Hindlimb muscle (tissue), 1 donor: ENCODE measurements at places on chromosomes 13 and 19.

- DNase-seq = no peak
These were observed 36.8 kb upstream of the SEMA6B start for GRCh38 chr19:4596033-4596904.

DNA sequence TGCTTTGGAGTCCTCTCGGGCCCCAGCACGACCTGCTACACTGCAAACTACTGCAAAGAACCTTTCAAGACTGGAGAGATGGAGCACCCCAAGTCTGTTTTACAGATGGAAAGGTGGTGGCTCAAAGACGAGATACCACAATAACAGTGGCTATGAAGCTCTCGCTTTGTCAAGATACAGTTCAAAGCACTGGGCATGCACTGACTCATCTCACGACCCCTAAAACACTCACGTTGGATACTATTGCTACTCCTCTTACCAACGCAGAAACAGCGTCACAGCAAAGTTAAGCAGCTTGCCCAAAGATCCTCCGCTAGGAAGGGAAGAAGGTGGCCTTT lies 24.0 kb upstream of the LAIR1 start:
- DNase-seq = no peak

GRCh38 chr13:111939666-111940278 lies 127.2 kb upstream of the SOX1 start:
- no peak for DNase-seq

DNA sequence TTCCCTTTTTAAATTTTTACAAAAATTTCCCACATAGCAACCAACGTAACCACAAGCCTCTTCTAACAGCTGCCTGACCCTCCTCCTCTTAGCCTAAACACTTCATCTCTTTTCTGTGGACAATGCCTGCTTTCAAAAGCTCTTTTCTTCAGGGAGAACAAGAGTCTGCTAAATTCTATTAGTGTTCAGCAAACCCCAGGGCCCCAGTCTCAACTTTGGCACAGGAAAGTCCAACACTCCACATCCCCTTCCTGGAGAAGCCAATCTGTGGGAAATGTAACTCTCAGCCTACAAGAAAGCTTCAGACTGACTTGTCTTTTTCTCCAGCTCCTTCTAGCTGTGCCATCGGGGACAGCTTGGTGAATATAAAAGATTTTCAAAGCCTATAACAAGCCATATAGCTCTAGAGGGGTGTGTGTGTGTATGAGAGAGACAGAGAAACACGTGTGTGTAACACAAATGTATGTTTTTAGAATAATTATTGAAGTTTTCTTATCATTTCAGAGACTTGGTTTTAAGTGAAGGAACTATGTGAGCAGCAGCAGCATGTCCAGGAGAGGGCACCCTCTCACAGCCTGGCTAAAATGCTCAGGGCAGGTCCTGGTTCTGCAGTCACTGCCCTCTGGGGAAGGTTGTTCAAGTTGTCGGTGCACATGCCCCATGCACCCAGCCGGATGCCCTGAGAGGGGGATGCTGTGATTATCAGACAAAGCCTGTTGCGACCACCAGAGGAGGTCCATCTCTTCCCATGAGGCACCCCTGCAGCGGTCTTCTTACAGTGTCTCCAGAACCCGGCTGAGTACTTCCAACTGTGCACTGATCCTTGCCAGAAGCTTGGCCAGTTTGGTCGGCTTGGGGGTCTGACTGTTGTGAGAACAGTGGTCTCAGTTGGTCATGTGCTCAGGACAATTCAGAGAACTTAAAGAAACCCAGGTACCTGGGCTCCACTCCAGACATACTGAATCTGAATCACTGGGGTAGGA lies 34.4 kb downstream of the CCDC70 start:
- peak; percentile 29 for DNase-seq

- DNase-seq = no peak
These were observed 163.0 kb upstream of the TSC22D1 start for GRCh38 chr13:44739120-44739519.

GRCh38 chr13:75115171-75115570 lies 366.8 kb downstream of the TBC1D4 start:
- no peak for DNase-seq

- DNase-seq = no peak
These were observed 635.4 kb upstream of the ARGLU1 start for GRCh38 chr13:107203146-107203847.

GRCh38 chr19:23758187-23759074 lies at the start of gene ZNF681:
ZNF681 (minus strand) TSS chr19:23758891; CDS start chr19:23758749, 142 bp downstream.
- peak; percentile 93 for DNase-seq

DNA sequence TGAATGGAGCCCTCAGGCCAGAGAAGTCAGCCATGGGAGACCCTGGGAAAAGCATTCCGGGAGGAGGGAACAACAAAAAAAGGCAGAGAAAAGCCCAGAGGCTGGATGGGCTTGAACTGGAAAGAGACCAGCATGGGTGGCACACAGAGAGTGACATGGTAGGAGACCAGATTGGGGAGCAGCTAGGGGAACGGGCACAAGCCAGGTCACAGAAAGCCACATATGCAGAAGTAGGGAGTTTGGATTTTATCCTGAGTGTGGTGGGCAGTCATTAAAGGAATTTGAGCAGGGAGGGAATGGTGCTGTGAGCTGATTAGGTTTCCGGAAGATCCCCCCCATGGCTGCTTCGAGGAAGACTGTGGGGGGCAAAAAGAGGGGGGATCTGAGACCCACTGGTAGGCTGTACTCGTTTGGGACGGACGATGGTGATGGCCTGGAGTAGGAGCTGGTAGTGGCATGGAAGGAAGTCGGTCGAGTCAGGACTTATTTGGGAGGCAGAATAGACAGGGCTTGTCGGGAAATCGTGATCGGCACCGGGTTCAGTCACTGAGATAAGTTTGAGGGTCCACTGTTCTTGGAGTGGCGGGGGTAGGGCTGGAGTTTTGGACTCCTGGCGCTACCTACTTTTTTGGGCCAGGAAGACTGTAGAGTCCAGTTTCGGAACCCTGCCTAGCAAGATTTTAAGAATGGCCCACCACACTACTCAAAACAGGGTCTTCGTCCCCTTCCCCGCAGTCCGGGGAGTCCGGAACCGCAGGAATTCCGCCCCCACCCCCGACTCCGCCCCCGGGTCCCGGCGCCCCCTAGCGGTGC lies 949 bp downstream of the SERTAD1 start:
- DNase-seq = no peak

DNA sequence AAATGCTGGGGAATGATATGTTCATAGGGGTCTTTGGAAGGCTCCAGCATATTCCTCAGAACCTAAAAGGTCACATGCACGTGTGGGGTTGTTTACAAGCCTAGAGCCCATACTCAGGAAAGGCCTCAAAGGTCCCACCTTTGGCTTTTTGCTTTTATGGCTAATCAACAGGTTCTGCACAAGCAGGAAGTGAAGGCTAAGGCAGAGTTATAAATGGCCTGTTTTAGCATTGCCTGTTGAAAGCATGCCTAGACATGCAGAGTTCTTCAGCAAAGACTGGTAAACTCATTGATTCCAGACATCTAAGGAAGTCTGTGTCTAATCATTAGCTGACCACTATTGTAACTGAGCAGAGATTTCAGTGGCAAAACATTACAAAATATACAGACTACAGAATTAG lies 198.3 kb downstream of the KCNRG start:
- DNase-seq = no peak

- DNase-seq = no peak
These were observed 245.2 kb downstream of the RGCC start for GRCh38 chr13:41702540-41702939.

- DNase-seq = peak; percentile 83
These were observed 20.2 kb downstream of the BBC3 start for GRCh38 chr19:47210689-47211316.

- DNase-seq = no peak
These were observed 22.1 kb upstream of the WDFY2 start for GRCh38 chr13:51562011-51562671.

- DNase-seq = no peak
These were observed 34.5 kb upstream of the UQCRFS1 start for GRCh38 chr19:29247471-29247870.

GRCh38 chr13:28356561-28357021 lies 138.3 kb downstream of the FLT1 start:
- no peak for DNase-seq

DNA sequence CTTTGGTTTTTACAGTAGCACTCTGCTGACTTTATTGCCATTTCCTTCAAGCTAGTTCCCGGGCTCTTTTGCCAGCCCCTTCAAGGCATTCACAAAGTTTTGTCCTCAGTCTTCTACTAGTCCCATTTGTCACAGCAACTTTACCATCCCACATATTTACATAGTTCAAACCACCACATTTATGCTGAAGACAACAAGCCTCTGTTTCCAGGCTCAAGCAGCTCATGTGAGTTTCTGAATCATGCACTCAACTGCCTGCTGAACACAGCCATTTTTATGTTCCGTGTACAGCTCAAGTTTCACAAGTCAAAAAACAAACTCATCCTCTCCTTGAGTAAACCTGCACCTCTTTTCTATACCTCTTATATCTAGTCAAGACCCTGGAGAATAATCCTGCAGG lies 977.0 kb upstream of the SLC10A2 start:
- DNase-seq = no peak

- no peak for DNase-seq
These were observed 27.5 kb upstream of the KATNAL1 start for GRCh38 chr13:30334663-30335386.

DNA sequence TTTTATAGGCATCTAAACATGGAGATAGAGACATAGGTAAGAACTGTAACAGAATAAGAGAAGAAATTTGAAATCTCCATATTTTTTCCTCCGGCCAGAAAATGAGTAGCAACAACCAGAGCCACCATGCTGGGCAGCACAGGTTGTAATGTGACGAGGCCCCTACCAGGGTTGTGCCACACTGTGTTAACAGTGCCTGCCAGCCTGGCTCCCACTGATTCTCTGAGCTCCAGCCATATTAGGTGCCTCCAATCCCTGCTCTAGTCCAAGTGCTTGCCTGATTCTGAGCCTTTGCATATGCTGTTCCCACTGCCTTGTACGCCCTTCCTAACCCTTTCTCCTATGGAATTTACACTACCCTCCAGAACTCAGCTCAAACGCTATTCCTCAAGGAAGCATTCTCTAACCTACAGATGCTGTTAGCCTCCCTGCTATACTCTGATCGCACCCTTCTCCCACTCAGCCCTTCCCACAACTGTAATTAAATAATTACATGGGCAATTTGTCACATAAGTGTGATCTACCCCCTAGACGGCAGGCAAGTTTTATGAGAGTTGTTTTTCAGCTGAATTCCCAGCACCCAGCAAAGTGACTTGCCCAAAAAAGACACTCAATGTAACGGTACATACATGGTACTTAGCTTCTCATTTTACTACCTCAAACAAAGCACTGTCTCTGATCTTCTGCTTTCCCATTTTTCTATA lies 37.6 kb upstream of the STARD13 start:
- no peak for DNase-seq

GRCh38 chr13:58680115-58680514 lies 1048.6 kb downstream of the PCDH17 start:
- DNase-seq = no peak

DNA sequence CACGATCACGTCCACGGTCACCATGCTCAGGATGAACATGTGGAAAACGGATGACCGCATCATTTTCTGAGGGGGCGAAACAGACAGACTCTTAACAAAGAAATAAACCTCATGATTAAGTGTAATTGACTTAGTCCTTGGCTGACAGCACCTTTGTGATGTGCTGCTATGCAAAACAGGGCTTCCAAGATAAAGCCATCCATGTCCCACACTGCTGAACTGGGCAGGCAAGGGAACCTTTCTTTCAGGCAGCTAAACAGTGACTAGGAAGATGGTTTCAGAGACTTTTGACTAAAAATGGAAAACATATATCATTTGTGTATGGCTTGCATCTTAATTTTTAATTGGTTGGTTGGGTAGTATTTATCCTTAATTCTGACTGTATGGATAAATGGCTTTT lies 157.8 kb downstream of the NALCN start:
- DNase-seq = no peak

DNA sequence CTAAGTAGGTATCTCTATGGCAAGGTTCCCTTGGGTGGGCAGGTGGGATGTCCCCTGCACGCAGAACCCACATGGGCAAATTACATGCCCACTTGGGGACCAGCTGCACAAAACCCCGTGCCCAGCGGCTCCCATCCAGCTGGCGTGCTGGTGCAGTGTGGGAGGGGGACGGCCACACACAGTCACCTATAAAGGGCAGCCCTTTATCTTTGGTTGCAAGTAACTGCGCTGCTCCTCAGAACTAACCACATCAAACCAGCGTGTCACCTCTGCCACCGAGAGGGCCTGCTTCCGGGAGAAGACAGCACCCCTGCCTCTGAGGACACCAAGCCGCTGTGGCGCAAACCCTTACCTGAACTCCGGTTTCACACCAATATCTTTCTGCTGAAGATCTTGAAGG lies 32.2 kb downstream of the ANKRD27 start:
- no peak for DNase-seq

DNA sequence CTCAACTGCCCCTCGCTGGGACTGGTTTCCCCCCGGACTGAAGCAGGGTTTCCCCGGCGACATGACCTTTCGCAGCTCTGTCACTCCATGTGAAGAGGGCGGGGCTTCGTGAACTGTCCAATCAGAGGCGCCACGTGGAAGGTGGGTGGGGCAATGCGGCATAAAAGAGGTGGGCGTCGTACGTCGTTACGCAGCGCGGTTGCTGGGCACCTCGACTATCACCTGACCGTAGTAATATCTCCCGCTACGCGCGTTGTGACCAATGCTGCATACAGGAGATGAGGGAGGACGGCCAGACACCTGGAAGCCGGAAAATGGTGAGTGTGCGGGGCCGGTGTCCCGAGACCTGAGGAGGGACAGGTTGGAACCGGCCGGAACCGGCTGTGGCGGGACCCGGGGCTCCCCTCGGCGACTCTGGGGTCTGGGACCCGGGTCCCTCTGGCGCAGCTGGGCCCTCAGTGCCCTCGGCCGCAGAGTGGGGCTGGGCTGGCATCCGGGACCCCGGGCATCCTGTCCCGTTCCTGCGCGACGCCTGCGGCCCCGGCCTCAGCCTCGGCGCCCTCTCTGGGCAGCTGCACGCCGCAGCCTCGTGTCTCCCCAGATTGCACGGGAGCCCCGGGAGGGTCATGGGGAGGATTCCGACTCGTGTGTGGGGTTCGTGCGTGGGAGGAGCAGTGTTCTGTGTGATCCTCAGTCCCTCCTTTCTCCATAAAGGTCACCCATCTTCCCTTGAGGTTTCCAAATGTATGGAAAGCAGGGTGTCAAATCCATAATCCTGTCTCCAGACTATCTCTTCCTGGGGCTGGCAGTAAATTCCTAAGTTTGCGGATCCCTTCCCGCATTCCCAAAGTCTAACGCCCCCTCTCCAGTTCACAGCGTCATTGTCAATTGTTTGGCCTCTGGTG lies 32.2 kb downstream of the ZNF136 start:
- DNase-seq = peak; percentile 78

GRCh38 chr19:48858984-48859710 lies 9.3 kb downstream of the PLEKHA4 start:
- DNase-seq = no peak

DNA sequence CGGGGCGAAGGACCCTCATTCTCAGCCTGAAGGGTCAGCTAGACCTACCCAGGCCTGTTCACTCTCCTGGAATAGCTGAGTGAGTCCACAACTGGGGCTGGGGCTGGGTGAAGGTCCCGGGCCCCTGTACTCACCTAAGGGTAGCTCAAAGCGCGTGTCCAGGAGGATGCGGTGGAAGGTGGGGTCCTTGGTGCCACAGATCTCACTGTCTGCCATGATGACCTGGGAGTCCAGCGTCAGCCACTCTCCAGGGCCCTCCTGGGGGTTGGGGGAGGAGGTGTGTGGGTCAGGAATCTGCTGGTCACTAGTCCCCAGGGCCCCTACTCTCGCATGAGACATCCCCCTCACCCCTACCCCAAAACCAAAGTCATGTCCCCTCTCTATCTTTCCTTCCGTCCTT lies 18.7 kb downstream of the UNC13A start:
- no peak for DNase-seq
